ENCODE measurements at places on chromosomes 4 and X. TPM values are rescaled to one million over a fixed set of nuclear protein-coding genes. Genes with fewer than 3 reads are reported as not detected.

ADH1C gene
- total RNA-seq: 8.2 TPM

DNA sequence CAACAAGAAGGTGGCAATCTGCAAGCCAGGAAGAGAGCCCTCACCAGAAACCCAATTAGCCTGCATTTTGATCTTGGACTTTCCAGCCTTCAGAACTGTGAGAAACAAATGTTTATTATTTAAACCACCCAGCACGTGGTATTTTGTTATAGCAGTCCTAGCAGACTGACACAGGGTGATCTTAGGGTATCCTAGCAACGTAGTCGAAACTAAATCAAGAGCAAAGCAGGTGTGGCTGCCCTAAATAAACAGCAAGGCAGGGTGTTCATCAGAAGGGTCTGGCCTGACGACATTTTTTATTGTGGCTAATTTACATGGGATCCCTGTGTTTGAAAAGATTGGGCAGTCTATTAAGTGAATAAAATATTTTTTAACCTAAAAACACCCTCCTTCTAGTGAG is 198.8 kb downstream of the VEGFC start:
- DNase-seq: no peak

WAS gene
- total RNA-seq: 40.3 TPM

DNA sequence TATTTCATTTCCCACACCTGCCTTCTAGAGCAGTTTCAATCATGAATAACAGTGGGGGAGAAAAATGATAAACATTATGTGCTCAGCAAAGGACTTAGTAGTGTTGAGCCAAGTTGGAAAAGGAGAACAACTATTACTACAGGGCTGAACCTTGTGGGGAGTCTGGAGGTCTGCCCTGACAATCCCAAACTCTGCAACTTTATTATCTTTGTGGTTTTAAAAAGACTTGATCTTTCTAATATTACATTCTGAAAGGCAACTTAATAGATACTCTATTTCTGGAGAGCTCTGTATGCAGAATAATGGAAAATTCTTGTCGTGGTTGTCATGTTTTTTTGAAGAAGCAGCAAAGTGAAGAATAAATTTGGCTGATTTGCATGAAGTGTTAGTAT is 116.1 kb downstream of the SPCS3 start:
- no peak for DNase-seq

GRCh38 chr4:2484185-2484584 is 15.3 kb downstream of the RNF4 start:
- DNase-seq: no peak

P2RY10 gene
- 1.2 TPM for total RNA-seq

SYTL5 gene
- 1.6 TPM for total RNA-seq

GRCh38 chr4:947491-947971 is 15.3 kb downstream of the TMEM175 start:
- no peak for DNase-seq

S100P gene
- 16.1 TPM for total RNA-seq

- no peak for DNase-seq
Observed at GRCh38 chr4:80115368-80116181, 42.5 kb upstream of the ANTXR2 start.

GRCh38 chr4:15754323-15754722 is 23.8 kb upstream of the CD38 start:
- no peak for DNase-seq

ADGRG4 gene
- total RNA-seq: 0.27 TPM

DNA sequence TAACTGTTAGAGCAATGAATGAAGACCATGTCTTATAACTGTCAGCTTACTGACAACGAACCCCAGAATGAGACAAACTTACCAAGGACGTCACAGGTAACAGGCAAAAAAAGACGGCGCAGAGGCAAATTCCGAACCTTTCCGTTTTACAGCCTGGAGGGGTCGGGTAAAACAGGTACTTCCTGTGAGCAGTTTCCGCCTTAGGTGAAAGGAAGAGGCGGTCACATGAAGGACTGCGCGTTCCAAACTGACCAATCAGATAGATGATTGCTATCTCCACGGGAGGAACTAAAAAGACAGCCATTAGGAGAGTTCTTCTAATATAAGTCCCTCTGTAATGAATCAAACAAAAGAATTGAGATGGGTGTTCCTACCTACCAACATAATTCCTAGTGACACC is at the start of gene COX7B2:
COX7B2 (minus strand) TSS at position 168 of the 400 bp plus-strand sequence. CDS start 174,053 bp downstream, outside the sequence.
- DNase-seq: no peak

ENOPH1 gene
- total RNA-seq: 23.7 TPM
